ENCODE measurements at places on chromosomes 5 and 9.
A peak's percentile ranks its signal among the peaks of the same experiment; 100 is the strongest.

GRCh38 chr9:15010581-15010980, 100.4 kb upstream of the FREM1 start:
- no peak for DNase-seq

DNA sequence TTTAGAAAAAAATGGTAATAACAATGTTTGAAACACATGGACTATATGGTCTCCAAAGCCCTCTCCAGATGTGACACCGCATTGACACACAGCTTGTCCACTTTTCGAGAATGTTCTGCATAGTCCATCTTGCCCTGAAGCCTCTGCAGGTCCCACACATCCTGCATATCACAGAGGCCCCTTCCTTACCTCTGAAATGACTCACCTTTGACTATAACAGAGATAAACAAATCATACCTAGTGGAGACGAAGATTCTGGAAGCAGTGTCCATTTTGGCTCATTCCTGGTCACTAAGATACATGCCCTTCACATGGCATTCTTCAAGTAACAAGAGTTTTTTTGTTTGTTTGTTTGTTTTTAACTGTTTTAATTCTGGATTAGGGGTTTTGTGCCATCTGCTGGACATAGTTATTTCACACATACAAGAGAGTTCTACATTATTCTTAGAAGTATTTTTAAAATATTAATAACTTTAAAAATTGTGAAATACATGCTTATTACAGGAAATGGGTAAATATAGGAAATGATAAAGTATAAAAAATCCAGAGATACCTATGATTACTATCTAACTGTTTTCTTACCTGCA, 5.1 kb downstream of the ARL14EPL start:
- no peak for DNase-seq

DNA sequence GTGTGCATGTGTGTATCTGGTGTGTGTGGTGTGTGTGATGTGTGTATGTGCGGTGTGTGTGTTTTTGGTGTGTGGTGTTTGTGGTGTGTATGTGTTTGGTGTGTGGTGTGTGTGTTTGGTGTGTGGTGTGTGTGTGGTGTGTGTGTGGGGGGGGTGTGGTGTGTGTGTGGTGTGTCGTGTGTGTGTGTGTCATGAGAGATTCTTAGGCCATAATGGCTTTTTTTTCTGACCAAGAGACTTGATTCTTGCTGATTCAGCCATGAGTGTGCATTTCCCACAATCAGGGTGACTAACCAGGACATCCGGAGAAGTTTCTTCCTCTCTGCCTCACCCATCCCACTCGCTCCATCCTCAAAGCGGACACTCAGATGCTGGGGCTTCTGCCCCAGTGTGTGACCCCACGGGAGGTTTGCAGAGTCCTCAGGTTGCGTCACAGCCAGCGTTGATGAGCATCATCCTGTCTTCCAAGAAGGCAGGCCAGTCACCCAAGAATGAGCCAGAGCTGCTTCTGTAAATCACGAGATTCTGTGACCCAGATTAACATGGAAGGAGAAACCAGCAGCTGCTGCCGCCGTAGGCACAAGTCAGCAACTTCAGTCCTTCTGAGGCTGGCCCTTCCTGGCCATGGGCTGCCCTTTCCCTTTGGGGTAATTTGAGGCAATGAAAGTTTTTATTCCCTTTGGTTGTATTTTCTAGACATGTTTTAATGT, 12.5 kb upstream of the CTSL start:
- DNase-seq = peak; percentile 47

DNA sequence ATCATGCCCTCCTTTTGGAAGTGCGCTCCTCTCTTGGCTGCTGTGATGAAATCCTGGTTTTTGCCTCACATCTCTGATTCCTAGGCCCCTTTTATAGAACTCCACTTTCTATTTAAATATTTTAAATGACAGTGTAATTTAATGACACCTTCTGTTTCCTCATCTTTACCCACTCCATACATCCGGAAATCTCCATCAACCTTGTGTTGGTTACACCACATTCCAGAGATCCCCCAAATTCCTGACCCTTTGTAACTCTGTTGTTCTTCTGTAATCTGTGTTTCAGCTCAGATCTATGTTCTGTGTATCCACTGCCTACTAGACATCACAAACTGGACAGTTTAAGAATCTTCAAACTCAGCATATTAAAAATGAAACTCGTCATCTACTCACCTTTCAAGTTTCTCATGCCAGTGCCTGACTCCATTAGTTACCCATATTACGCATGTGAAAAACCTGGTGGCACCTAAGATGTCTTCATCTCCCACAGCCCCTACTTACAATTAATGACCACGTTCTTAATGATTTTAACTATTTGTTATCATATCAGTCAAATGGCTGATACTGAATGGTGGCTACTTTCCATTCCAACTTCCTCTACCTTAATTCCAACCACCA, 25.1 kb downstream of the PARP8 start:
- DNase-seq = no peak

DNA sequence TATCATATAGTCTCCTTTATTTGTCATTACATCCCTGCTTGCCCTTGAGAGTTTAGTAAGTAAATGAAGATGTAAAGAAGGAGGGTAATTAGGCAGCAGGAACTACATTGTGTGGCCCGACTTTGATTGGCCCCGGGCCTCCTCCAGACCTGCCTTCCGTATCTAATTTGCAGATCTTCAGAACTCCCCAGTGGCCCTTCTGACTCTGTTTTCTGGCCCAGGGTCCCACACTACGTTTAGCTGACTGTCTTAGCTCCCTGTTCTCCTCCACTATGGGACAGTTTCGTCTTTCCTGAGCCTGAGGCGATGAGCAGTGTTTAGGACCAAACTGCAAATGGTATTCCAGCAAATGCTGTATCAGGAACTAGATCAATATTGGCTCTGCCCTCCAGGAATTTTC, 21.6 kb upstream of the CTSL start:
- DNase-seq = no peak

GRCh38 chr9:136728548-136729123, 14.1 kb downstream of the LCN10 start:
- no peak for DNase-seq

Data from stimulated activated CD4-positive, alpha-beta T cell treated with anti-CD3 and anti-CD28 coated beads, Interleukin-4, amount 100 ng/mL, for 1 hour (primary cell).